ENCODE measurements at places on chromosomes 4 and X.

DNA sequence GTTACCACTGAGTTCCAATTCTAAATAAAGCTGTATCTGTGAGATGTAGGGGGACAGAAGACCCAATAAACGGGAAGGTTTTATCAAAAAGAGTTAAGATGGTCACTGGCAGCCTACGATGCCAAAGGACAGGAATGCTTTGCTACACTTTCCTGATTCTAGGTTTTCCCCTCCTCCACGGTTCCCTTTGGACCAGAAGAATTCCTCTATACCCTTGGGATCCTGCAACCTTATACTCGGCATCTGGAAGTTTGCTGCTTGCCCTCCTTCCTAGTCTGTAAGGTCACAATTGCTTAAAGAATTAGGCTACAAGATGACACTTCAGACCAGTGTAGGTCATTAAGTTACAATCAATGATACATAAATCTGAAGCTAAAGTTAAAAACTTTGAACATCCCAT, 64.3 kb downstream of the SCML2 start:
- DNase-seq, result no peak

DNA sequence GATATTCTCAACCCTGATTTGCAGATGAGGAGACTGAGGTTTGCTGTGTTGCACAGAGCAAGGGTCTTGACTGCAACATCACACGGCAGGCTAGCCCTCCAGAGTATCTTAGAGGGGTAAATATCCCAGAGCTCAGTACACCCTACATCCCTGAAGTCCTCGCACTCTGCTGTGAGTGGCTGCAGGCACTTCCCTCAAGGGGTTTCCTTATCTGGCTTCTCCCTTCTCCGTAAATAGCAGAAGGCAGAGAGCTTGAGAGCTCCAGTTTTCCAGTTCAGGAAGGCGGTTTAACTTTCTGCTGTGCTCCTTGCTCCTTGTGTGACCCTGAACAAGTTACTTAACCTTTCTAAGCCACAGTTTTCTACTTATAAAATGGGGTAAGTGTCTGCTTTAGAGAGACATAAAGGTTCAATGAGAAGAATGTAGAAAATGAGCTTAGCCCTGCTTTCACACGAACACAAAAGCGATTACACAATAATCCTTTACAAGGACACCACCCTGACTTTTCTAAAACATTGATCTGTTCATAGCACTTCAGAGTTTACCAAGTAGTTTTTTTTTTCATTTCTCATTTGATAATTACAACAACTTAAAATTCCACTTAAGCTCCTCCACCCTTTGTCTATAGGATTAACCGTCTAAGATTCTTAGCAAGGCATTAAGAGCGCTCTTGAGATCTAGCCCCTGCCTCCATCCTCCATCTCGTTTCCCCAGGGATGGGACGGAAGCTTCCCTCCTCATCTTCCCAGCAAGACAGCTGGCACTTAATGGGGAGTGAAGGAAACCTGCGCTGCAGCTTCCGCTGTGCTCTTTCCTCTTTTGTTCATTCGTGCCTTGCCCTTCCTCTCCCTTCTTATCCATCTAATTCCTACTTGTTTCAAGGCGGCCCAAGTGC, 68.4 kb downstream of the TAPT1 start:
- DNase-seq, result no peak

DNA sequence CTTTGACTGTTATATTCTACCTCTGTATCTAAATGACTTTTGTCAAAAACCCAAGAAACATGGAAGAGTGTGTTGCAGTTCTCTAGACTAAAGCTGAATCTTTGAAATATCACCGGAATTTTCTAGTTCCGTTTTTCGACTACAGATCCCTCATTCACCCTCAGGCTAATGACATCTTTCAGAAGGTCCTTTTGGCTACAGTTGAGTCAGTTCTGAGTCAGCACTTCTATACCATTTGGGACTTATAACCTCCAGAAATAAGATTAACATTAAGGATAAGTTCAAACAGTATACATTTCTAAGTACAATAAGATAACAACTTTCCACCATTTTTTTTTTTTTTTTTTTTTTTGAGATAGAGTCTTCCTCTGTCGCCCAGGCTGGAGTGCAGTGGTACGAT, 331.0 kb upstream of the CPXCR1 start:
- DNase-seq, result no peak

DNA sequence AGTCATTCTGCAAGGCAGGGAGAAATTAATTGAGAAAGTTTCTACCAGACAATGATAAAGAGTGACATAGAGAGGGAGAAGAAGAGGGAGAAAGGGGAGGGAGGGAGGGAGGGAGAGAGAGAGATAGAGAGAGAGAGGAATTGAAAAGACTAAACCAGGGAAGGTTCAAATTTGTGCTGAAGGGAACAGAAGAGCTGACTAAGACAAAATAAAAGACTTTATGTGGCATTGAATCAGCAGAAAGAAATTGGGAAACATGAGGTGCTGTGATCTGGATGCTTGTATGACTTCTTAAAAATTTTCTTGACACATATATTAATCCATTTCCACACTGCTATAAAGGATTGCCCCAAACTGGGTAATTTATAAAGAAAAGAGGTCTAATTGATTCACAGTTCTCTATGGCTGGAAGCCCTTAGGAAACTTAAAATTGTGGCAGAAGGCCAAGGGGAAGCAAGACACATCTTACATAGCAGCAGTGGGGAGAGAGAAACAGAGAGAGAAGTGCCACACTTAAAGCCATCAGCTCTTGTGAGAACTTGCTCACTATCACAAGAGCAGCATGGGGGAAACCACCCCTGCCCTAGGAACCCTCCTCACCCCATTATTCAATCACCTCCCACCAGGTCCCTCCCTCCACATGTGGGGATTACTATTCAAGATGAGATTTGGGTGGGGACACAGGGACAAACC, 13.5 kb upstream of the CXCL6 start:
- no peak for DNase-seq

DNA sequence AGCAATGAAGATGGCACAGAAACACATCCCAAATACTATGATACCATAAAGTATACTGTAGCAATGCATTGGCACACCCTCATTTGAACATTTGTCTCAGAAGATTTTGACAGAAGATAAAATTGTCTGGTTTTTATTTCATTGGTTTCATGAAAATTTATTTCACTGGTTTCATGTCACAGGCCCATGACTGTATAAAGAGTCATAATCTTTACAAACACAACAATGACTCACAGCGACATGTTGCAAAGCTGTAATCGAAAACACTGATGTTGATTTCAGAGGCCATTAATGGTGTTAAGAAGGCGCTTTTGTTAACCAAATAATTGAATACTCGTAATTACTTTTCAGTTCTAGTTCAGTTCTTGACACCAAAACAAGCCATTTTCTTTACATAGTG, 8.1 kb upstream of the DTHD1 start:
- DNase-seq, result no peak

DNA sequence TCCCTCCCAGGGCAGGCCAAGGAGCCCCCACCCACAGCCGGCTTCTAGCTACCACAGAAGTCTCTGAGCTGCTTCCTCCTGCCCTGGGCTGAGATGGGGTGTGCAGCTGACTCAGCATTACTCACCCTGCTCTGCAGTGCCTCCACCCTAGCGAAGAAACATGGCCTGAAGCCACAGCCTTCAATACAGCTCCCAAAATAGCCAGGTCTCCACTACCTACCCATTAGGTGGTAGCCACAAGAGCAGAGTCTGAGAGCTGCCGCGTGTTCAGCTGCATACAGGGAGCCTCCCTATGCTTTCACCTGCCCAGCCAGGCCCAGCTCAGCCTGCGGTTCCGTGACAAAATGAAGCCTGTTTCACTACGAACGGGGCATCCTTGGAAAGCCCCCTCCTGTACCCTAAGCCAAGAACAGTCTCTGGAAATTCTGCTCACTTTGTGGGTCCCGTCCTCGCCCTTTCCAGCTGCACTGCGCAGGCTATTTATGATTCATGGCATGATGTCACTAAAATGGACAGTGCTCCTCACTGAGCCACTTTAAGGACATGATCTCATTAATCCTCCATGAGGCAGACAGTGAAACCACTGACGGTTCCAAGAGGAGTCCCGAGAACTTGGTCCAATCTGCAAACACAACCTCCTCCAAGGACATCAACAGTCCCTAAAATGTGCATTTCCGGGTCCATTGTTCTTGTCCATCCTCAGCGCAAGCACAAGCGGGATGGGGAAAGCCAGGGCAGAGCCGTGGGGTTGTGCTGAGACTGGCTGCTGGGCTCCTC, 20.2 kb downstream of the WDR1 start:
- peak; percentile 50 for DNase-seq

Measured in stimulated activated CD4-positive, alpha-beta T cell treated with anti-CD3 and anti-CD28 coated beads, Interleukin-1b, Interleukin-23, amount 100 ng/mL, for 1 hour (primary cell).